T-helper 9 cell (primary cell): ENCODE measurements at places on chromosomes 13 and 19.

GRCh38 chr19:51194527-51195315 is 30.2 kb upstream of the CD33 start:
- DNase-seq: no peak

- no peak for DNase-seq
These were observed 10.4 kb downstream of the SETDB2 start for GRCh38 chr13:49454388-49455006.

GRCh38 chr13:101868585-101869469 is 416.4 kb downstream of the ITGBL1 start:
- DNase-seq: no peak

DNA sequence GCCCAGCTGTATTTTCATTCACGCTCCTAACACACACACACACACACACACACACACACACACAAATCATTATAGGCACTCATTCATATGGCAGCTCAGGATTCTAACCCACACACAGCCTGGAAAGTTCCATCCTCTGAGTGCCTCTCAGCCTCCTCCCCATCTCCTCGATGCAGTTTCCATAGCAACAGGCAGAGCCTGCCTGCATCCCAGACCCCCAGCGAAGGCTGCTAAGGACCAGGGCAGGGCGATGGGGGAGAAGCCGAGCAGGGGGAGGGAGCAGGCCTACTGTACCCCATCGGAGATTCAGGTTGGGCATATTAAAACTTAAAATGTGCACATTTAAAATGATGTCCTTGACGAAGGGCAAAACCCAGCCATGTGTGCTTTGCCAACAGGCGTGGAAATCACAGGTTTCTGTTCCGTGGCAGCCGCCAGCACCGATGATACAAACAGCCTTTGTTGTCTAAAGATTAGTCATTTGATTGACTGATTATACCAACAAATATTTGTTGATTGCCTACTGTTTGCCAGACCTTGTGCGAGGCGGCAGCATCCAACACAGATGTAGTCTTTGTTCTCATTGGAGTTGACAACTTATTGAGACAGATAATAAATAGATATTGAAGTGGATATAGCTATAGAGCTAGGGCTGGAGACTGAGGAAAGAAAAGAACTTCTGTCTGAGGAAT is 43.8 kb upstream of the USP29 start:
- DNase-seq: no peak

DNA sequence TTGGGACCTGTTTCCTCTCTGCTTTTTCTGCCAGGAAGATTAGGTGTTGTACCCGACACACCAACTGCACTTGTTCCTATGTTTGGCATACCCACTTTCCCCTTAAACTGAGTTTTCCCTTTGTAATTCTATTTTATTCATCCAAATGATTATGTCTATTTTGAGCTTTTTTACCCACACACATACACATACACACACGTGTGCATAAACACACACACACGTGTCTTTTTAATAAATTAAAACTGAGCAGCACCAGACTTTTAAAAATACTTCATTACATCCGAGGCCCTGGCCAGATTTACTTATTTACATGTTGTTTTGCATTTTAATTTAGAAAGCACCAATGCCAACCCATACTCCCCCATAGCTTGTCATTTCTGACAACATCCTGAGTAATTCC is 350.0 kb downstream of the DNAJC15 start:
- DNase-seq: no peak

DNA sequence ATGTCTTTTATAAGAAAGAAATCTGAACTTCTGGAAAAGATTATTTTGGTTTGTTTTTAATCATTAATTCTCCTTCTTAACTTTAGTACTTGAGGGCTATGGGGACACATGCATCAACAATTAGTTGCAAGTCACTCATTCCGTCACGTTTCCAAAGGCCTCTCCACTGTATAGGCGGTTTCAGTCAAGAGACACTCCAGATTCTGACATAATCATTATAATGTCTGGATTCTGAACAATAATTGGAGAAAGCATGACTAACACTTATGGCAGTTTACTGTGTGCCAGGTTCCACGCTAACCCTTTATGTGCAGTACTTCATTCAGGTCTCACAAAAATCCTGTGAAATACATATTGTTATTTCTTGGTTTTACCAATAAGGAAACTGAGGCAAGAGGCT is 71.9 kb downstream of the TNFRSF19 start:
- no peak for DNase-seq

- DNase-seq: no peak
These were observed 8.6 kb downstream of the CRLF1 start for GRCh38 chr19:18597809-18598660.

GRCh38 chr13:95033890-95034289 is 267.4 kb downstream of the ABCC4 start:
- DNase-seq: no peak

DNA sequence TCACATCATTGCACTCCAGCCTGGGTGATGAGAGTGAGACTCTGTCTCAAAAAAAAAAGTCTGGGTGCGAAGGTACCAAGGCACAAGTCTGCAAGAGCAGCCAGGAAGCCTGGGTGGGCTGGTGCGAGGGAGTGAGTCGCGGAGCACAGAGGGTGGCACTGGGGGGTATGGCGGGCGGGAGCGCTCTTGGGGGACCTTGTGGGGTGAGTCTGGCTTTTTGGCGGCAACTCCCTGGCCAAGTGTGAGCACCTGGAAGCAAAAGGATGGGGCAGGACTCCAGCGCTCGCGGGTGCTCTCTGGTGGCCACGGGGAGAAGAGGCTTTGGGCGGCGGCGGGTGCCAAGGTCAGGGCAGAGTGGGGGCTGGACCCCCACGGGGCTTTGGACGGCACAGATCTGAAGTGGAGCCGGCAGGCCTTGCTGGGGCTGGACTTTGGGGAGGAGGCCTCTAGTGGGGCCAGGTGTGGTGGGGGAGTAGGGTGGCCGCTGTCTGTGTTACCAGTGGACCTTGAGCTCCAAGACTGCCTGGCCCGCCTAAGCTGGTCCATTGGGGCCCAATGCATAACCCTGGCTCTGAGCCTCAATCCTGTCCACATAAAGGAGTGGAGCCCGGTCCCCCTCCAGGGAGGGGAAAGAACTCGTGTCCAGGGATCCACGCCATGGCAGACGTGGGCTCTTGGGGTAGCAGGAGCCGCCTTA is 1.6 kb downstream of the P2RY11 start:
- peak; percentile 66 for DNase-seq

- DNase-seq: no peak
These were observed 13.8 kb upstream of the ASF1B start for GRCh38 chr19:14150041-14150769.

DNA sequence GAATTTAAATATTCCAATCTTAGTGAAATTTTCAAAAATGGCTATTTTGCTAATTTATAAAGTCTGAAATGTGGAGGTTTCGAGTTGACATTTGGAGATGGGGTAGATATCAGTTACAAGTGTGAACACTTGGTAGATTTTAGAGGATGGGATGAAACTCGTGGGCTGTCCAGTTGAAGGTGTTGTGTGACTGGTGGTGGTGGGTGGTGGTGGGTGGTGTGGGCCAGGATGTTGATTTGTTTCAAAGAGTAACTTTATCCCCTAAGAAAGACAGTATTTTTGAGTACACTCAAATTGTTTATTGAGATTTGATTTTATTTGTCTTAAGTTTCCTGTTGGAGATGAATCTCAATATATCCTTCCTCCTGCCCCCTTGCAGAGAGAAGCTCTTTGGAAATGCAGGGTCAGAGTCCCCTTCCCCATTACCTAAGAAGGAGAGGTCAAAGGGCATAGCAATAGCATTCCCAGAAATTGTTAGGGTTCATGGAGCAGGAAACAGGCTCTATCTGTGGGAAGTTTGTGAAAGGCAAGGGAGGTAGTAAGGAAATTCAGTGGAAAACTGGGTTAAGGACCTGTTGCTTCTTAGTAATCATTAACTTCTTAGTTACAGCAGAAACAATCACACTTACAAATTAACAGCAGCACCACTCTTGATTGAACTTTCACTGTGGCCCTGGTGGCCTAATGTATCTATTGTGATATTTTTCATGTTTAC is 133.6 kb upstream of the RNF113B start:
- DNase-seq: no peak
